ENCODE measurements at places on chromosomes 5 and 9. TPM values are rescaled to one million over a fixed set of nuclear protein-coding genes. Genes with fewer than 3 reads are reported as not detected.

Gene NUTM2F
- not detected for total RNA-seq

- DNase-seq = no peak
These were observed 3.6 kb upstream of the NR5A1 start for GRCh38 chr9:124510650-124511425.

GRCh38 chr5:74640954-74641734 lies 616 bp upstream of the ENC1 start:
- peak; percentile 54 for DNase-seq

- no peak for DNase-seq
These were observed 4.4 kb downstream of the SLC25A25 start for GRCh38 chr9:128072144-128073021.

DNA sequence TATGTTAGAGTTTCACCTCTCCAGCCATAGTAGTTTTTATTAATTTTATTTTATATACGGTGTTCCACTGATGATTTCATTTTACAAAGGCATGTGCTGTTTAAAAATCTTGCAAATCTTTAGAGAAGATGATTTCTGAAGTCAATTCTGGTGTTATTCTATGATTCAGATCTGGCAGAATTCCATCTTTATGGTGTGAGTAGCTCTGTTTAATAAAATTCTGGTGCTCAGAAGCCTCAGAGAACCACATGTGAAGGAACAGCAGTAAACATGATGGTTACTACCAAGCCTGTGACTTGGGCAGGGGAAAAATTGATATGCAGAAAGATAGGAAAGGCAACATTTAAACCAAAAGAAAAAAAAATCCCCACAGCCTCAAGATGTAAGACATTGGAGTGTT lies 299.7 kb downstream of the NPR3 start:
- DNase-seq = no peak

DNA sequence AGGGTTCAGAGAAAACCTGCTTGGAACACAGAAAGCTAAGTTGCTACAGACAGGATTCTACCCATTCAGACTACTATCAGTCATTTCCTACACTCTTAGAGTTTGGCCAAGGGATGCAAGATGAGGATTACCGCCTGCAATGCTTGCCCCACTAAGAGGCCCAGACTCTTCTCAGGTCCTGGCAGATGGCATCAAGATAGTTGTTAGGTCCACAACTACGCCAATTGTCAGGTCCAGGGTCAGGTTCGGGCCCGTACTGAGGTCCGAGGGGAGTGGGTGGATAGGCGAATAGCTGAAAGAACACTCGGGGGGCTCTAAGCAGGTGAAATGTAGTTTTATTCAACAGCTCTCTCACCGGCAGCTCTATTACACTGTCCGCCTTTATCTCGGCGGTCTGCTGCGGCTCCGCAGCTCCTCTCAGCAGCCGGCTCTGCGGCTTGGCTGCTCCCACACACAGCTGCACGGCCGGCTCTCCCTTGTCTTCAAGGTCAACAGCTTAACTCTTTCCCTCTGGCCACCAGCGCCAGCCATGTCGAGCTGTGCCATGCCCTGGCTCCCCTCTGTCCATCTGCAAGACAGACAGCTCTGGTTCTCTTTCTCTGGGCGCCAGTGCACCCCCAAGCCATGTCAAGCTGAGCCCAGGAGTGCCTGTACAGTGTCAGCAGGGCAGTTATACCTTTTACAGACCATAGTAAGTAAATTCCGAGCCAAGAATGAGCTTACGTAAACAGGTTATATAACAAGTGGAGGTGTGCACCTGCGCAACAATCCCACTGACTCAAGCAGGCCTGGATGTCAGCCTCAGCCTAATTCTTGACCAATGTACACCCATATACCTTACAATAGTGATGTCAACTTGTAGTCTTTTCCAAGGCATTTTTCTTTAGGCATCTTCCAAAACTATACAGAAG lies 24.0 kb downstream of the ENC1 start:
- no peak for DNase-seq
